ENCODE measurements at places on chromosomes 13 and 19.

- no peak for DNase-seq
Observed at GRCh38 chr13:103273825-103274224, 207.6 kb upstream of the SLC10A2 start.

- DNase-seq: no peak
Observed at GRCh38 chr13:90414691-90415596, 932.5 kb upstream of the MIR17HG start.

GRCh38 chr19:7652061-7652641, 15.2 kb downstream of the STXBP2 start:
- peak; percentile 32 for DNase-seq

DNA sequence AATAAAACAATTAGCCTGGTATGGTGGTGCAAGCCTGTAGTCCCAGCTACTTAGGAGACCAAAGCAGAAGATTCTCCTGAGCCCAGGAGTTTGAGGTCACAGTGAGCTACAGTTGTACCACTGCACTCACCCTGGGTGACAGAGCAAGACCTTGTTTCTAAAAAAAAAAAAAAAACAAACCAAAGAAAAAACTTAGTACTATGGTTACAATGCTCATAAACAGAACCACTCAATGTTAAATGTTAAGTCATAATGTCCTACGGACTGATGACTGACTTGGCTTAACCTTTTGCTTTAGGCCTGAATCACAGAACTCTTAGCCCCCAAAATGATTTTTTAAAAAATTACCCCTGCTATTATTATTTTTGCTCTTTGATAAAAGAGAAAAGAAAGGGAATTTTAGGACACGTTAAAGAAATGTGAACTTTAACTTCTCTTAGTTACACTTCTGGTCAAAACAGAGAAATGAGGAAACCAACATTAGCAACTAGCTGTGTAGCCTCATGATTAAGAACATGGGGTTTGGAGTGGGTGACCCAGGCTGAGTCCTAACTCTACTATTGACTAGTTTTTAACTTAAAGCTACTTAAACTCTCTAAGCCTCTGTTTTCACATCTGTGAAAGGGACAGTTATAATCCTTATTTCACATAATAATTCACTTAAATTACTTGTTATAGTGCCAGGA, 13.7 kb upstream of the ELF1 start:
- no peak for DNase-seq

GRCh38 chr13:24146961-24147569, 13.5 kb upstream of the SPATA13 start:
- DNase-seq: no peak

- DNase-seq: no peak
Observed at GRCh38 chr19:43078311-43078710, 4.2 kb downstream of the PSG2 start.

DNA sequence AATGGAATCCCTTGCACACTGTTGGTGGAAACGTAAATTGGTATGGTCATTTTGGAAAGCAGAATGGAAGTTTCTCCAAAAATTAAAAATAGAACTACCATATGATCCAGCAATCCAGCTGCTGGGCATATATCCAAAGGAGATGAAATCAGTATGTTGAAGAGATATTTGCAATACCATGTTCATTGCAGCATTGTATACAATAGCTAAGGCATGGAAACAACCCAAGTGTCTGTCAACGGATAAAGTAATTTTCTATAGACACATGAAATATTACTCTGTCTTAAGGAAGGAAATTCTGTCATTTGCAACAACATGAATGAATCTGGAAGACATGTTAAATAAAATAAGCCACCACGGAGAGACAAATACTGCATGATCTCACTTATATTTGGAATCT, 124.7 kb downstream of the GPC5 start:
- DNase-seq: no peak

GRCh38 chr13:46716821-46717220, 80.1 kb downstream of the ESD start:
- no peak for DNase-seq

DNA sequence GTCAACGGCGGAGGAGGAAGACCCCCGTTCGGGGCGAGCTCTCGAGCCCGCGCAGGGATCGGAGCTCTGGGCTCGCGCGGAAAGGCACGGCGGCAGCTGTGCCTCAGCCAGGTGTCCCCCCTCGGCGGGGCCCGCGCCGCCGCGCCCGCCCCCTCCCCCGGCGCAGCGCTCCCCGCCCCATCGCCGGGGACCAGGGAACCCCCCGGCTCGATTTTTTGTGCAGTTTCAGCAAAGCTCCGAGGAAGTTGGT, 110.0 kb downstream of the KCNRG start:
- no peak for DNase-seq

DNA sequence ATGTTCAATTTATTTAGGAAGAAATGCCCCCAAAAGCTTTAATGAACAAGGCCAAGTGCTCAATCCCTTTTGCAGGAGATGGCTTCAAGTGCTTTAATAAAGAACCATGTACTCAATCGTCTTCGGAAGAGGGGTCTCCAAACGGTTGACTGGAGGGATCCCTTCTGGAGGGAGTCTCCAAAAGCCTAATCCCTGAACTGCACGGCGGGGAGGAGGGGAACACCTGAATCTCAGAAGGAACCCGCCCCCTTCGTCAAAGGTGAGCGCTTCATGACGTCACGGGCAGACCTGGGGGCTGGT, 505 bp downstream of the PAF1 start:
- no peak for DNase-seq

GRCh38 chr13:25752957-25753551, 298.8 kb downstream of the SHISA2 start:
- DNase-seq: no peak

DNA sequence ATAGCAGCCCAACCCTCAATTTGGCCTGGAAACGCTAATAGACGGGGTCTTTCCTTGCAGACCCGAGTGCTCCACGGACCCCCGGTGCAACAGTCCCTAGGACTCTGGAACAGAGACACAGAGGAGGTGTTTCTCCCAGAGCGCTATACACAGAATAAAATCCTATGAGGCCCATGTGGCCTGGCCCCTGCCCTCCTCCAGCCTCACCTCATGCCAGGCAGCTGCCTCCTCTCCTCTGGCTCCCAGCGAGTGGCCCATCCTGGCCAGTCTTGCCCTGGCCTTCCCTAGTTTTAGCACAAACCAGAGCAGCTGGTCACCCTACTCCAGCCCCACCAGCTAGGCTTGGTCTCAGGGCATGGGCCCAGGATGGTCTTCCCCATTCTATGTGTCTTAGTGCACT, 20.3 kb downstream of the POP4 start:
- no peak for DNase-seq

DNA sequence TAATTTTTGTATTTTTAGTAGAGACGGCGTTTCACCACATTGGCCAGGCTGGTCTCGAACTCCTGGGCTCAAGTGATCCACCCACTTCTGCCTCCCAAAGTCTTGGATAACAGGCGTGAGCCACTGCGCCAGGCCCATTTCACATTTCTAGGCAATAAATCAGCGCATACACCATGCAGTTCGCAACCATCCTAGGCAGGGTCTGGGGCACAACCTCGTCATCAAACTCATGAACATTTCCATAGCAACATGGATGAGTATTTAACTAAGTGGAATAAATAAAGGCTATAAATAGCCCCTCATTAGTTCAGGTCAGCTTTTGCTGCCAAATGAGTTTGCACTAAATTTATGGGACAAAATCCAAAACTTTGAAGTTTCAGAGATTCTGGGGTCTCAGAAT, 8.2 kb downstream of the MEIS3 start:
- DNase-seq: no peak

- DNase-seq: no peak
Observed at GRCh38 chr13:84272877-84273562, 390.7 kb upstream of the SLITRK1 start.

DNA sequence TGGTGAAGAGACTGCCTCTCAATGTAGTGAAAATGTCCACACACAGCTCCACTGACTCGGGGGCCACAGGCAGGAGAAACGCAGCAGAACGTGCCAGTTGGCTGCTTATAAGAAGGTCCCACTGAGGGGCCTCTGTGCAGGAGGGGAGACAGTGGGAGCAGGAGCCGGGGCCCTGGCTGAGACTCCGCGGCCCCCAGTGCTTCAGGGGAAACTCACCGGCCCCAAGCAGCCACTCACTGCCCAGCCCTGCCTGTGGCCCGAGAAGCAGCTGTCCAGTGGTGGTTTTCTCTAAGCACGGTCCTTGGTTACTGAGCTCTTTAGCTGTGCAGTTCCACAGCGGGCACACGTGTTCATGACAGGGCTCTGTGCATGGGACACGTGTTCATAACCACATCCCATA, 91.9 kb upstream of the MCF2L start:
- no peak for DNase-seq

DNA sequence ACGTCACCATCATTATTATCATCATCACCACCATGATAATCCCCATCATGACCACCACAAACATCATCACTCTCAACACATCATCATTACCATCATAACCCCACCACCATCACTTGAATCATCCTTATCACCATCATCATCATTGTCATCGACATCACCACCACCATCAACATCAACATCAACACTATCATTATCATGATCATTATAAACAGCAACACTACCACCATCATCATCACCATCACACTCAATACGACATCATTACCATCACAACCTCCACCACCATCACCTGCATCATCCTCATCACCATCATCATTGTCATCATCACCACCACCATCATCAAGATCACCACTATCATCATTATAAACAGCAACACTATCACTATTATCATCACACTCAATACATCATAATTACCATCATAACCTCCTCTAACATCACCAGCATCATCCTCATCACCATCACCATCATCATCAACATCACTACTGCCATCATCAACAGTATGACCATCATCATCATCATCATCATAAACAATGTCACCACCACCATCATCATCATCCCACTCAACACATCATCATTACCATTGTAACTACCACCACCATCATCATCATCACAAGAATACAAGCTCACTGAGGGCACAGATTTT, 78.7 kb downstream of the MBD3L1 start:
- no peak for DNase-seq

DNA sequence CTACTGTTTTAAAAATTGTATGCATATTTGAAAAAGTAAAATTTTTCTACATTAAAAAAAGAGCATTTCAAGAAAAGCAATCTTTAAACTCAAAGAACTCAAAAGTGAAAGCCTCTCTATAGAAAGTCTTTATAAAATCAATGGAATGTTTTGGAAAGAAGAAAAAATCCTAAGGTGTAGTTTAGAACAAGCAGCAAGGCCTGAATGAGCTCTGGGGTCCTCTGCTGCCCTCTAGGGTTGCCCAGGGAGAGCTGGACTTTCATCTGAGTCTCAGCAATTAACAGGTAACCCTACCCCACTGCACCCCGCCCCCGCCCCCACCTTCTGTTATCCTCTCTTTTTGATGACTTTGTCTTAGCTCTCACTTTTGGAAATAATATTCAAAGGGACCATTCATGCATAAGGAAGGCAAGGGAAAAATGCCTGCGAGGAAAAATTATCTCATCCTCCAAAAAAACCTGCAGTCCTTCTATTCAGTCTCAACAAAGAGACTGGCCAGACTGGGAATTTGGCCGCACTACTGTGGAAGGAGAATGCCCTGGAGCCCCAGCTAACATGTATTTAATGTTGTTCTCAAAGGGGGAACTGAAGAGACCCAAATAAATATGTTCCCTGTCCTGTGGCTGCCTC, 24.1 kb downstream of the SLC25A30 start:
- DNase-seq: no peak

DNA sequence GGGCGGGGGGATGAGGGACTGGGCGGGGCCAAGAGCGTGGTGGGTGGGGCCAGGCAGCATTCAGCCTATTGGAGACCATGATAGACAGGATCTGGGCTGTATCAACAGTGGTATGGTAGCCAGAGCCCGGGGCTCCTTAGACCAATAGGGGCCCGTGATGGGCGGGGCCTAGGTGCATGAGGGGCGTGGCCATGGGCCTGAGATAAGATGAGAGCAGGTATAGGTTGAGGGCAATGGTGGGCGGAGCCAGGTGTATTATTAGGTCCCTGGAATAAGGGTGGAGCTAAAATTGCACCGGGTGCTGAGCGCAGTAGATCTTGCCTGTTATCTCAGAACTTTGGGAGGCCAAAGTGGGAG, 5.3 kb downstream of the ABCA7 start:
- no peak for DNase-seq

DNA sequence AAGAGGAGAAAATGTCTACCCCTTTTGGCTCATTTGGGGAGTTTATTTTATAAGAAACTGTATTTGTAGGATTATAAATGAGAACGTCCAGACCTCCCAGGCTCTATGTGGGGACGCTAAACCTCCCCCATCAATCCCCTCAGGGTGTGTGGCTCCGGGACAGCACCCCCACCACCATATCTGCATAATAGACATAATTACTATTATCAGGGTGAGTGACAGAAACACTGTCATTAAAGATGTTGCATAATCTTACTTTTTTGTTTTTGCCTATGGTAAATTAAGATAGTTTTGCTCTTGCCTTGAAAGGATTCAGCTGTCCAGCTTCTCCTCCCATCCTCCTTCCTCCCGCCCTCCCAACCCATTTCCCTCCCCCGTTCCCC, 93.3 kb downstream of the NUFIP1 start:
- no peak for DNase-seq

DNA sequence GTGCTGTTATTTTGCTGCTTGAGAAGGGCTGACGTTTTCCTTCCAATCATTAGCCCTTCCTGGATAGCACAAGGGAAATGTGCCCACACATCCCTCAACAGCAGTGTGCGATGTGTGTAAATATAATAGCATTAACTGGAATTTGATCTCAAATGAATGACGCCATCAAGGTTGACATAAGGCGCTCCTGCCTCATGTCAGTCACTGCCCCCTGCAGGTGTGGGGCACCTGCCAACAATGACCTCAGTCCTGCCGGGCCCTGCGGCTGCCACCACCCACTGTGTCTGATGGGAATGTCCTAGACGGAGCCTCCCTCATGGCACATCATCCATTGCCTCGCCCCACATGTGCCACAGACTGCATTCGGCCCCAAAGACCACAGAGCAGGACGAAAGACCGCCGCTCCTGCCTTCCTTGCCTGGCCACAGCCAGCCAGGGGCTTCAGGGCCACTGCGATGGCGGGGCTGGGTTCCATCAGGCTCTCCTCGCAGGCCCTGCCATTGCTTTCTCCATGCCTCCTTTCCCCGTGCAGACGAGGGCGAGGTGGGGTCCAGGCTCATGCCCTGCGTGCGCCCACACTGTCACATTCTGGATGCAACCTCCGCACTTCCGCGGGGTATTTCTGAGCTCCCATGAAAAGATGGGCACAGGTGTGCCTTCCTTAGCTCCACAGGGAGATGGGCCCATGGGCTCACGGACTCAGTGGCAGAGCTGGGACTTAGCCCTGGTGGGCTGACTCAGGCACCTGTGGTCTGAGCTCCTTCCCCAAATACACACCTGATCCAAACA, 146.7 kb downstream of the SOX1 start:
- DNase-seq: no peak

- DNase-seq: no peak
Observed at GRCh38 chr19:1364070-1364704, 19.5 kb upstream of the NDUFS7 start.

- DNase-seq: no peak
Observed at GRCh38 chr13:22298530-22298929, 627.7 kb downstream of the FGF9 start.

Data from NCI-H524 treated with DMSO at 0.1 percent for 48 hours (cell line).